ENCODE measurements at places on chromosomes 3 and 15.

DNA sequence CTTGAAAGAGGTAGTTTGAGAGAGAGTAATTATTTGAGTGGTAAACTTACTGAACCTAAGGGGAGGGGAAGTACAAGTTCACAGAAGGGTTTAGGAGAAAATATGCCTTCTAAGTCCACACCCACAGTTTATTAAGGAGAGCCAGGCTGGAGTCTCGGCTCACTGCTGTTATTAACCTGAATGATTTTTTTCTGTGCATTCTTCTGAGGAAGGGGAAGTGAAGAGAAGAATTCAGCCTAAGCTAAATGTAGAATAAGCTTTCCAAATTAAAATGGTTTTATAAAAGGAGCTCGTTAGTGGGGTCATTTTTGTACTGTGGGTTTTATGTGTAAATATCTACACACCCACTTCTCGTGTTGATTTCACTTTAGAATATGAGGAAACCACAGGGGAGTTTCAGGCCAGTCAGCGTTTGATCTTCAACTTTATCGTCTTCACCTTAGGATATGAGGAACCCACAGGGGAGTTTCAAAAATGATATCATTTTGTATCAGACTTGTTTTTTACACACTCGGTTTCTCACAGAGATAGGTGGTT is 1.5 kb downstream of the WHAMM start:
- peak; percentile 87 for DNase-seq

GRCh38 chr3:128335621-128336296 is 130.9 kb downstream of the DNAJB8 start:
- no peak for DNase-seq

DNA sequence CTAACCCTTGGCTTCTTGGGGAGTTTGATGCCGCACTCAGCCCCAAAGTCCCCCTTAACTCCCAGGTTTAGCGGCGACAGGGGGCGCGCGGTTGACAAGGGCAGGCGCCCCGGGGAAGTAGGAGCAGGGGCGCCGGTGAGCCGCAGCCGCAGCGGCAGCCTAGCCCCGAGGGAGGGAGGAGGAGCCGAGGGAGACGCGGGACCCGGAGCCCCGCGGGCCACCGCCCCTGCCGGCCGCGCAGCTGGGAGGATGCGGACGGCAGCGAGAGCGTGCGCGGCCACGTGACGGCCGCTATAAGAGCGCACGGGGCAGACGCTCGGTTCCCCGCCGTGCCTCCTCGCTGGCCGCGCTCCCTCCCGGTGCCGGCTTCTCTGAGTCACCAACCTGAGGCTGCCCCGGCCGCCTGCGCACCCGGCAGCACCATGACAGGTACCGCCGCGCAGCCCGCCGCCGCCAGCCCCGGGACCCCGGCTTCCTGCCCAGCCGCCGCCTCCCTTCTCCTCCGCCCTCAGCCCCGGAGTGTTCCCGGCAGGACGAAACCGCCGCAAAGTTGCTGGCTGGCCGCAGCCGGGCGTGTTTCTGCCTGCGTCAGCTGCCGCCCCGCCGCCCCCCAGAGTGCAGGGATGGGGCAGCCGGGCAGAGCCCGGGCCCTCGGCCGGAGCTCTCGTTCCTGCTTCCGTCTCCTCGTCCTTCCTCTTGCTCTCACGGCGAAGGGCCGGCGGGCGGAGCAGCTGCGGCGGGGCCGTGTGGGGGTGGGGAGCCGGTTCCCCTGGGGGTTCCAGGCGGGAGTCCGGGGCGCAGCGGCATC is at the start of gene GYG1:
GYG1 (plus strand) TSS at position 322 of the 808 bp plus-strand sequence; CDS start at position 423, 101 bp downstream.
- DNase-seq = peak; percentile 80

GRCh38 chr15:79004336-79004735 is 59.5 kb upstream of the CTSH start:
- DNase-seq = no peak

DNA sequence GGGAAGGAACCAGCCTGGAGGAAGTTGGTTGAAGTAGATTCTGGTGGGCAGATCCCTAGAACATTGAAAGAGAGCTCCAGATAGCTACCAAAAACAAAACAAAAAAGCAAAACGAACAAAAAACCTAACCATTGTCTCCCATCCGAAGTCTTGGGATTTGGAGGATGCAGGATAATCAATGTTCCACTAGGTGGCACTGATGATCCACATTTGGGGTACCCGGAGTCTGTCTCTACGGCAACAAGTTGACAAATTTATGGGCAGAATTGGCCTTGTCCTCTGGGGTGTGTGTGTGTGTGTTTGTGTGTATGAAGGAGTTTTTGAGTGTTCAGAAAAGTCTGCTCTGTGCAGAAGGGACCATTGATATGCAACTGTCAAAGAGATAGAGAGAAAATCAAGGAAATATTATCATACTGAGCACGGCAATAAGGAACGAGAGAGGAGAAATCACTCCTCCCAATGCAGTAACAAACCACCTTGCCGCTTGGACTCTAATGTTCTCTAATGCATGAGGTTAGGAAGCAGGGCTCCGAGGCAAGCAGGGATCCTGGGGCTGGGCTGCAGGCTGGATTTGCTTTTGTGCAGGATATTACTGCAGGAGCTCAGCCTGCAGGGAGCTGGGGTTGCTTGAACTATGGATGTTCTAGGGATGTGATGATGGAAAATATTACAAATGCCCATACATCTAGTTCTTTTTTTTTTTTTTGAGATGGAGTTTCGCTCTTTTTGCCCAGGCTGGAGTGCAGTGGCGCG is 59.8 kb upstream of the KLHL25 start:
- DNase-seq = peak; percentile 71

DNA sequence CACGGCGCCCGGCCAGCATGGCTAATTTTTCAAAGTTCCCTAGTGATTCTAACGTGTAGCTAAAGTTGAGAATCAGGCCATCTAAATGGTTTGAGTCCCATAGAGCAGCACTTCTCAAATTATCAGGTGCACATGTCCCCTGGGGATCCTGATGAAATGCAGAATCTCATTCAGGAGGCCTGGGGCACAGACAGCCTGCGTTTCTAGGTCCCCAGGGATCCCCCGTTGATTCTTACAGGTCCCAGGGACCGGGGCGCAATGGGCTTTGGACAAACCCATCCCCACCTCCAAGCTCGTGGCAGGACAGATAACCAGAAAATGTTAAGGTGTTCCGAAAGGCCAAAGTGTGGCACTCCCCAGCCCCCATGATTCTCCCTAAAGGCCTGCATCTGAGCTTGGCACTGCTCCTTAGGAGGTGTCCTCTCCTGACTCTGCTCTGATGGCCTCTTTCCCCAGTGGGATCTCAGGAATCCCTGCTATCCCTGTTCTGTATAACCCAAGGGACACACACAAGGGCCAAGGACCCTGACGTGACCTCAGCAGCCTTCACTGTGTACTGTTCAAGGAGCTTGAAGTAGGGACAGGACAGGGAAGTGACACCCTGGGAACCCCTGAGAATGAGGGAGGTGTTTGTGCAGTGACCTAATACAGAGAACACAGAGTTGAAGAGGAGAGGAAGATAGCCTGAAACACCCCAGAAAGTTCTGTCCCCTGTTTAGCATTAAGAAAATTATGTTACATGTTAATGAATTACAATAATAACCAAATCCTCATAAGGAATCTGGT is 8.0 kb downstream of the LRRK1 start:
- no peak for DNase-seq

DNA sequence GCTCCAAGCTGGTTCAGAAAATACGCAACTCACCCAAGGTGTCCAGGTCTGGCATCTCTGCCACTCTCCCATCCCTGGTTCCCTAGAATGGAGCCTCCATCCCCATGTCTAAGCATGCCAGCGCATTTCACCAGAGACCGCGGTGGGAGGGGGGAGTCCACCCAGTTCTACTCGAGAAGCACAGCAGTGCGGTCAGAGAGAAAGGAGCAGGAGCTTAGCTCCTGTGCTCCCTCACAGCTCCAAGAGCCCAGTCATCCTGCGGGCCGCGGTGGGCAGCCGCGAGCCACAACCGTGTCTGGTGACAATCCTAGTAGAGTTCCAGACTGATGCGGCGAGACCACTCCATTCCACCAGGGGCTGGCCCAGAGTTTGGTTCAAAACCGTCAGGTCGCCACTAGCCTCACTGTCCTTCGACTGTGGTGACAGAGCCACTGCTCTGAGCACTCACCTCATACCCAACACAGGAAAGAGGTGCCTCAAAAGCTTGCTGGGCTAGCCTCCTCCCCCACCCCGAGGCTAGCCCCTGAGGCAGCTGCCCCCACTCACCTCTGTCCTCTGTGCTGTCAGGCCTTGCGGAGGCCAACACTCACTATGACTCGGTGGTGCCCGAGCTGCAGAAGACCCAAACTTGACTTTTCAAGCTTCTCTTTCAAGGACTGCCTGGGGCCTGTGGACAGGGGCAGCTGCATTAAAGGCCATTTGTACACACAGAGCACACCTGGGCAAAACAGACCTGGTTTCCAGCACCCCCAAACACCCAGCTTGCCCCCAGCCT is 185.4 kb downstream of the XXYLT1 start:
- DNase-seq = no peak
